ENCODE measurements at places on chromosomes 2 and 18.

- DNase-seq = no peak
Observed at GRCh38 chr2:16462958-16463357, 202.7 kb downstream of the CYRIA start.

- DNase-seq = no peak
Observed at GRCh38 chr2:27071990-27072830, 756 bp upstream of the OST4 start.

GRCh38 chr2:216742411-216742810 is 47.1 kb upstream of the IGFBP5 start:
- DNase-seq = no peak

- no peak for DNase-seq
Observed at GRCh38 chr2:137232076-137232475, 466.7 kb downstream of the THSD7B start.

Data from activated effector memory CD4-positive, alpha-beta T cell treated with Interleukin-2 at 50 U/mL for 16 hours (primary cell).